ENCODE measurements at places on chromosomes 12 and 14. TPM values are rescaled to one million over a fixed set of nuclear protein-coding genes. Genes with fewer than 3 reads are reported as not detected.

DNA sequence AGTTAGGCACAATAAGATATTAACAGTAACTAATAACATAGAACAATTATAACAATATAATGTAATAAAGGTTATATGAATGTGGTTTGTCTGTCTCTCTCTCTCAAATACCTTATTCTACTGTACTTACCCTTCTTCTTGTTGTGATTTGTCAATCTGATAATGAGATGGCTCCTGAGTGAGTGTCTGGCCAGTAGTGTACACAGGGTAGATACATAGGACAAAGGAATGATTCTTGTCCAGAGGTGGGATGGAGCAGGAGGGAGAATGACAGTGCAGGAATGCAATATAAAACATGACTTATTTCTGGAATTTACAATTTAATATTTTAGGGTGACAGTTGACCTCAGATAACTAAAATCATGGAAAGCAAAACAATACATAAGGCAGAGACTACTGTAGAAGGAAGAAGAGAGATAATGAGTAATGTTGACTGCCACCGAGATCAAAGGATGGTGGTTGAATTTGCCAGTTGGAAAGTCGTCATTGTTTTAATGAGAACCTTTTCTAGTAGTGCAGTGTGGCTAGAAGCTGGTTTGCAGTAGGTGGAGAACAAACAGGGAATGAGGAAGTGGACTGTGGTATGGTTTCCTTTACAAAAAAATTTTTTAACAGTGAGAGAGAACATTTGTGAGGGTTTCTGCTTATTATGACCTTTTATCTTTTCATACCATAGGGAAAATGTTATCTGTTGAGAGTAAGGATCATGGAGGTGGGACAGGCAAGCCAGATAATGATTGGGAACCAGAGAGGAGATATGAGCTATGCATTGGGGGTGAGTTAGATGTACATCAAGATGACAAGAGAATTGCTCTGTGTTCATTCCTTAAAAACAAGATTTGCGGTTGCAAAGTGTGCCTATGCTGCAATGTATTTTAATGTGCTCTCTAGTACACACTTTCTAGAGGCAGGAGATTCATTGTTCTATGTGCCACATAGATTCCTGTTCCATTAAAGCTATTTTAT is 458.3 kb downstream of the BTG1 start:
- no peak for DNase-seq

RPS6KA5 gene
- 23.3 TPM for total RNA-seq

GRCh38 chr14:101563654-101564443 is 2.6 kb downstream of the DIO3 start:
- no peak for DNase-seq

- DNase-seq, result no peak
These were observed 275.9 kb downstream of the CACNA1C start for GRCh38 chr12:2328661-2329060.

- no peak for DNase-seq
These were observed 329.8 kb downstream of the PAWR start for GRCh38 chr12:79360936-79361335.

DNA sequence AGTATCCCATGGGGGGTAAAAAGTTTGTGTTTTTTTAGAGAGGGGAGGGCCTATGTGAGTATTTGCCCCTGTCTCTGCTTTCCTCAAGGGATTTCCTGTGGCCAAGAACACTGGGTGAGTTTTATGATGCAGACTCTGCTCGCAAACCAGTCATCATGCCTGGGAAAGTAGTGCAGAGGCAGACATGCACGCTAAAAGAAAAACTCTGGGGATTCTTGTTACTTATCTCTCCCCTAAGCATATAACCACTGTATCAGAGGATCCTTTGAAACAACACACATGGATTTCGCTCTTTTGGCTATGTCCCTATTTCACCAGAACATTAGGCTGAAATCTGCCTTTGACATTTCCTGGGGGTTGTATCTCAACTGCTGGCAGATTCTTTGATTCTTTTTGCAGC is 1845.8 kb upstream of the SEL1L start:
- no peak for DNase-seq

GRCh38 chr14:74400031-74400685 is 25.9 kb downstream of the SYNDIG1L start:
- no peak for DNase-seq

GRCh38 chr14:52348776-52349175 is 34.7 kb downstream of the PTGER2 start:
- no peak for DNase-seq

- no peak for DNase-seq
These were observed 91.8 kb downstream of the PLXNC1 start for GRCh38 chr12:94240171-94240570.

DNA sequence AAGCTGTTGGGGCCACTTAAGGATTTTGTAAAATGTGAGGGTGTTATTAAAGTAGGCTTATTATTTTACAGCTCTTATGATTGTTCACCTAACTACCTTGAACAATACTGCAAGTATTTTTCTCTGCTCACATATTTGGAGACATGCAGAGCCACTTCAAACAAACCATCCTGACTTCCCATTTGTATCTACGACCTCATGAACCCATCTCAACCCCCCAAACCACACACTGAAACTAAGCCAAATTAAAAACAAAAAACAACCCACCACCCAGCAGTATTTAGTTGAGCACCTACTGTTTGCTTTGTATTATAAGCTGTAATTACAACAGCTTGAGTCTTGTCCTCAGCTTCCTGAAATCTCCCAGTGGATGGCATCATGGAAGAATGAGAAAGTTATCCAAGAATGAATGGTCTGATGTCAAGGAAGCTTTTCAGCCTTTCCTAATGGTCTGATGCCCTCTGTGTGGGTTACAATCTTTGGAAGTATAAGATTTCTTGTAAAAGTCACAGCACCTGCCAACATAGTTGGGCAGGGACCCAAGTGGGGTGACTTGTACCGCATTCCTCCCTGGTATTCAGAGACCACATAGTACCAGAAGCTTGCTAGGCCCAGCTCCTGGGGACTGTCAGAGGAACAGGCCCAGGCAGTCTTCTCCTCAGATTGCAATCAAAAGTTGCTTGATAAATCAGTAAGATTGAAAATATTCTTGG is 416.6 kb downstream of the ZFP36L1 start:
- no peak for DNase-seq

- no peak for DNase-seq
These were observed 485.9 kb downstream of the APAF1 start for GRCh38 chr12:99130808-99131553.

DNA sequence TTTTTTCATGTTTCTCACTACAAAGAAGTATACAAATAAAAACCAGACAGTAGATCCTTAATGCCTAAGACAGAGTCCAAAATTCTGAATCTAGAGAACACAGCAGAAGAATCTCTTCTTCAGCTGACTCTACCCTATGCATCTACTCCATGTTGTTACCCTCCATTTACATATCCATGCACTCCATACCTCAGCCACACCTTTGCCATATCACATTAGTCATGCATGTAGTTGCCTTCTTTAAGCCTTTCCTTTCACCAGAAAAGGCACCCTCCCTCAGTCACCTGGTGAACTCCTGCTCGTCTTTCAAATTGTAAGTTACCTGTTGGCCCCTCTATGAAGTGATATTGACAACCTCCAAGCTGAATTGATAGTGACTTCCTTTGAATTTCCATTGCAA is 271.2 kb upstream of the FAR2 start:
- no peak for DNase-seq

FSCB gene
- total RNA-seq, result not detected

DNA sequence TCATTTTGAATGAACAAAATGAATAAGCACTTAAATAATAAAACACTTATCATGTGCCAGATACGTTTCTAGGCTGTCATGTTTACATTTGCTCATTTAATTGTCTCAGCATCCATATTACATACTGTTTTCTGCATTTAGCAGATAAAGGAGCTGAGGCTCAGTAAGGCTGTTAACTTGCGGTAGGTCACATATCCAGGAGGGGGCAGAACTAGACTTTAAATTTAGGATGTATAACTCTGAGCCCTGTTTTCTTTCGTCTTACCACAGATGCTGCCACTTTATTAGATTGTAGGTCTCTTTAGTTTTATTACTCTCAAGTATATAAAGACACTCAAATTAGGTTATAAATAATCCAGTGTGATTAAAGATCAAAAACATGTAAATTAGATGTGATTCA is 17.7 kb downstream of the IRAK4 start:
- no peak for DNase-seq

- DNase-seq, result no peak
These were observed 16.7 kb downstream of the SETD3 start for GRCh38 chr14:99463974-99464373.

PIK3C2G gene
- 0.56 TPM for total RNA-seq

DNA sequence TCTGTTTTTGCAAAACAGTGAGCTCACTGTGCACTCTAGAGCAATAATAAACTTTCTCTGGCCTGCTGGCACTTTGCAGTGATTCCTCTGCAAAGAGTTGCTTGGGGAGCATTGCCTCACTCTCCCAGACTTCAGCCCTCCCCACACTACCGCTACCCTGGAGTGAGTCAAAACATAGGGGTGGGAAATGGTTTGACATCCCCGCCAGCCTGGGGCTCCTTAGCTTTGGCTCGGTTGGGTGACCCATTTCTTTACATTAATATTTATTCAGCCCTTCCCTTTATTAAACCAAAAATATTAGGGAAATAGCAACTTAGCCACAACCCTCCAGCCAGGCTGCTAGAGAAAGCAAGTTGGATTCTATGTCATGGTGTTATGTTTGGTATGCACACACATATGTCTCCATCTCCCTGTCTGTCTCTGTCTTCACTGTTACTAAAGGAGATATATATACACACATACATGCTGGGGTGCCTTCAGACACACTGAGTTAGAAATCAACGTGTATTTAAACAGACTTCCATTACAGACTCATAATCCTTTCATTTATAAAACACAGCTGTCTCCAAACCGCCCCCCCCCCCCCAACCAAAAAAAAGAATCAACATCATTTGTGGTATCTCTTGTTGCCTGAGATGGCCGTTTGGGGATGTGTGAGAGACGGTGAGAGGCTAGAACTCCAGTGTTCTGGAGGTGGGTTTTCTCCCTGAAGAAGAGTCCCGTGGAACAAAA is 3.4 kb upstream of the IRF2BPL start:
- peak; percentile 61 for DNase-seq

AQP6 gene
- not detected for total RNA-seq

- no peak for DNase-seq
These were observed 171.1 kb upstream of the PRMT8 start for GRCh38 chr12:3319723-3320492.

- no peak for DNase-seq
These were observed 17.4 kb upstream of the PRB2 start for GRCh38 chr12:11412731-11413130.

GPR65 gene
- total RNA-seq, result 0.18 TPM

GRCh38 chr12:84356224-84356623 is 556.4 kb downstream of the SLC6A15 start:
- no peak for DNase-seq

Data from left colon (tissue), 2 donors.